NCI-H526 treated with DMSO at 0.1 percent for 48 hours (cell line): ENCODE measurements at places on chromosomes 4 and X.

- DNase-seq, result peak; percentile 4
Measured at GRCh38 chr4:82721819-82722423, 76.7 kb downstream of the SCD5 start.

- peak; percentile 6 for DNase-seq
Measured at GRCh38 chr4:75916091-75916661, 13.9 kb upstream of the PPEF2 start.

DNA sequence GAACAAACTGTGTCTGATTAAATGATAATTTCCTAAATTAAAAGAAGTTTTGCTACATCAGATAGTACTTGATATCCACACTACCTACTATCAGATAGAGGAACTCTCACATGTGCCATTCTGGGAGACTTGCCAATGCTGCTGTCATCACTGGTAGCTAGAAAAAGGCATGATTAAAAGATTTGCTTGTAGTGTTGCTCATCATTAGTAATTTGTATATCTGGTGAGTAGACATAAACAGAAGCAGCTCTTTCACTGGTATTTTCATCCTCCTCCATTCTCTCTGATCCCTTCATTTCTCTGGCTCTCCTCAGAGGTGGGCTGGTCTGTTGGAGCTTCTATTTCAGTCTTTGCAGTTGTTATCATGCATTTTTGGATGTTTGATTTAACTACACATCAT is 56.0 kb downstream of the SPRY1 start:
- no peak for DNase-seq

DNA sequence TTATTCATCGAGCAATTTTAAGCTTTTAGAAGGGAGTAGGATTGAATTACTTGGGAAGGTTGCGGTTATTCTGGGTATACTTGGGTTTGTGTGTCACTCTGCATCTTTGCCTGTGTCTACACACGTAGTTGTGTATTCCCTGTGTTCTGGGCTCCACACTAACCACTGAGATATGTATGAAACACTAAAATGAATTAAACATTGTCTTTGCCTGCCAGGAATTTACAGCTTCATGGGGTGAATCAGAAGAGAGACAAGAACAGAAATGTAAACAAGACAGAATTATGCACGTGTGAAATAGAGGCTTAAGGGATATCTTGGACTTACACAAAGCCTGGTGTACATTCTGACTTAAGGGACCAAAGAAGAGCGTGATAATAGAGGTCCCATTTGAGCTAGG is 228.5 kb downstream of the AFF2 start:
- DNase-seq, result no peak

GRCh38 chr4:88706574-88706973 is 8.9 kb upstream of the NAP1L5 start:
- DNase-seq, result peak; percentile 79

GRCh38 chrX:153775293-153776119 is 5.3 kb upstream of the SRPK3 start:
- DNase-seq, result no peak

DNA sequence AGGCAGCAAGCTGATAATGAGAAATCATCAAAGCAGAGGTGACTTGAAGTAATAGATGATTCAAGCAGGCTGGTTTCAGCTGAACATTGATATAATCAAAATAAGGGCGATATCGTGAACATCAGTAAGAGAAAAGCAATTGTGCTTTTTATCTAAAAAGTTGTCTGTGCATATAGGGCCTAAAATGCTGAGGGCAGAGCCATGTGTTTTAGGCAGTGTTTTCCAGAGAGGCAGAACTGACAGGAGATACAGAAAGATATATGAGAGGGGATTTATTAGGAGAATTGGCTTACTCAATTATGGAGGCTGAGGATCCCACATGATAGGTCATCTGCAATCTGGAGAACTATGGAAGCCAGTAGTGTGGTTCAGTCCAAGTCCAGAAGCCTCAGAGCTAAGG is 136.5 kb upstream of the NPY2R start:
- no peak for DNase-seq
